ENCODE measurements at places on chromosomes 6 and 20.

GRCh38 chr20:25052255-25053194, 5.4 kb downstream of the ACSS1 start:
- no peak for DNase-seq

DNA sequence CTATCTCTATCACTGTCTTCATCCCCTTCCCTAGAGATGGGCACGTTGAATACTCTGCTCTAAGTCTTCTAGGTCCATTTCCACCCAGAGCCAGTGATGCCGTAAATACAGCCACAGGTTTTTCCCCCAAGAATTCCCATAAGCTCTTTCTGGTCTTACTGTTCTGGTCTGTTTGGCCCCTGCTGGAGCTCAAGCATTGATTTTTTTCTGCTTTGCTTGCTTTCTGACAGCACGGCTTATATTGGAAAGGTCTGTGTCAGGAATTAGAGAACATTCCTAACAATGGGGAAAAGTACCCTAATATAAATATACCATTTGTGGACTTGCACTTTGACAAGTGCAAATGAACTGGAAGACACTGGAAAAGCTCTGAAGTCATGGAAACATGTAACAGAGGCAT, 302.6 kb downstream of the TSHZ2 start:
- DNase-seq: no peak

DNA sequence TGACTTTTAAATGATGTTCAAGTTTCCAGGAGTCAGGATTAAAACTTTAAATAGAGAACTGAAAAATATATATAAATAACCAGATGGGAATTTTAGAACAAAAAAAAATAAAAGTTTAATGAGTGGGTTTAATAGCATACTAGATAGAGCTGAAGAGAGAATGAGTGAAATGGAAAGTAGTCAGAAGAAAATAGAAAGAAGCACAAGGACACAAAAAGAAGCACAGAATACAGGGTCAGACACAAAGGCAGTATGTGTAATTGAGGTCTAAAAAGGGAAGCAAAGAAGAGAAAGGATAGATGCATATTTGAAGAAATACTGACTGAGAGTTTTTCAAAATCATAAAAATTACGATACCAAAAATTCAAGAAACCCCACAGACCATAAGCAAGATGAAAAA, 159.8 kb upstream of the FERMT1 start:
- DNase-seq: no peak

DNA sequence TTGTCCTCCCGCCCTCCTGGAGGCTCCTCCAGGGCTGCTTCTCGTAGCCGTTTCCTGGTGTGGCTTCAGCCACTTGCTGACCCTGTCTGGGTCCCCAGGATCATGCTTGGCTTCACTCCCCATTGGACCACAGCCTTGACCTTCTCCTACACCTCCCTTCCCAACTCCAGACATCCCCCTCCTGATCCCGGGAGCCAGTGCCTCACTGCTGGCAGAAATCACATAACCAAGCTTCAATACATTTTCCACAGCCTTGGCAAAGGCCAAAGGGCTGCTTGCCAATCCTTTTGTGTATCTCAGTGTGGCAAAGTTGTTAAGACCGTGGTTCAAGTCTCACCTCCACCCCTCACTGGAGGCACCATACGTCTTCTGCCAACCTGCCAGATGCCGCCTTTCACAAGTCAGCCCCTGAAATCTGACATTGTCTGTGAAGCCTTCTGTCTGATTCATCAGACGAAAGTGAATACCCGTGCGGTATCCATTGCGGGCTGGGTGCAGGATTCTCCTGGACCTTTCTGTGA, 60.1 kb downstream of the PHACTR3 start:
- no peak for DNase-seq

GRCh38 chr20:35648836-35649235, 15.9 kb downstream of the CPNE1 start:
- DNase-seq: no peak

DNA sequence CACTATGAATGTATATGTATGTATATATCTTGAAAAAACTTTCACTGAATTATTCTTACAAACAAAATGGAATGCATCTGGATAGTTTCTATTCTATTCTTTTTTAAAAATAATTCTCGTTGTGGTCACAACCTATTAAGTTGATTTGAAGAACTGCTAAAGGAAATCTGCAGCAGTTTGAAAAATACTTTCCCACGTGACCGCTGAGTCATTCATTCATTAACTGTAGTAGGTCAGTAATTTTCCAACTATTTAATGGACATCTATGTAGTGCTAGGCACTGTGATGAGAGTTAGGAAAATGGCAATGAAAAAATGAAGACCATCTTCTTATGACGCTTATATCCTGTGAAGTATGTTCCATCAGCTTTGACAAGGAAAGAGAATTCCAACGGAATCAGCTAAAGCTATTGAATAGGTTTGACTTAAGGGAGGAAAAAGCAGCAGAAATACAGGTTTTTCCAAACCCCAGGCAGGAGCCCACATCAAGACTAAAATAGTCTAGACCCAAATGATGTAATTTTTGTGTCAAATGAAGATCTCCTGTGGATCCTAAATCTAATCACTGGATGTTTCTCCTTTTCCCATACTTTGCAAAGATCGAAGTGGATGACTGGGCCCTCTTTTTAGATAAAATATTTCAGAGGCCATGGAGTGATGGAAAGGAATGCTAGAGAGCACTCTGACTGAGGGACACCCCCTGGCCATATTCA, 4.1 kb upstream of the EFHC1 start:
- DNase-seq: no peak

GRCh38 chr20:35992713-35993335, 24.4 kb downstream of the CNBD2 start:
- DNase-seq: peak; percentile 72

GRCh38 chr6:3624250-3625136, 127.0 kb downstream of the PXDC1 start:
- DNase-seq: no peak

DNA sequence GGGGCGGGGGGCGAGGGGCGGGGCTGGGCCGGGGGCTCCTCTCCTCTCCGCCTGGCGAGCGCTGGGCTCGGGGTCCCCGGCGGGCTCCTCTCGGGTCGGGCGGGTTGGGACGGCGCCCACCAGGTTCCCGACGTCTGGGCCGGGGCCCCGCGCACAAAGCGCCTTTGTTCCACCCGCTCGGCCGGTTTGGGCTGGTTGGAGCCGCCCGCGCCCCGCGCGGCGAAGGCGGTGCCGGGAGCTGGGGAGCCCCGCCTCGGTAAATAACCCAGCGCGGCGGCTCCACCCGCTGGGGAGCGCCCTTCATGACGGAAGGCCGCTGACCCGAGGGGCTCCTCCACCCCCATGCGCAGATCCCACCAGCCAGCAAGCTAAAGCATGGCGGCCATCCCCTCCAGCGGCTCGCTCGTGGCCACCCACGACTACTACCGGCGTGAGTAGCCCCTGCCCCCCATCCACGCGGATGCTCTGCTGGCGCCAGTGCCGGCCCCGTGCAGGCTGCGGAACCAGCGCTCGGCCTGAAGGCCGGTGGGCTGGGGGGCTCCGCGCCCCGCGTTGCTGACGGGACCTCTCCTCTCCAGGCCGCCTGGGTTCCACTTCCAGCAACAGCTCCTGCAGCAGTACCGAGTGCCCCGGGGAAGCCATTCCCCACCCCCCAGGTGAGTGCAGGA, 503 bp downstream of the PPDPF start:
- peak; percentile 72 for DNase-seq

GRCh38 chr6:13139119-13139518, 189.2 kb downstream of the TBC1D7 start:
- DNase-seq: no peak

DNA sequence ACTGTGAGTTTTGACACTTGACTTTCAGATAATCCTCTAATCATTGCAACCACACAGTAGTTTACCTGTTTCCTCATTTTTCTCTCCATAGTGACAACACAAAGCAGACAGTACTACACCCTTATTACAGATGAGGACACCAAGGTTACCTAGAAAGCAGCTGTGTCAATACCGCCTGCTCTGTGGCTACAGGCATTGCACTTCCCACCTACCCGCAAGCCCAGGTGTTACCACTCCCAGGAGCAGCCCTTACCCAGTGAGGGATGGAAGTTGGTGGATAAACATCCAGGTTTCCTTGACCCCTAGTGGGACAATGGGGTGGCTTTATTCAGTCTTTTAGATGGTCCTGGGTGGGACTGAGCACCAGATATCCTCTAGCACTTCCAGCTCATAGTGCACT, 503.6 kb downstream of the PTPRT start:
- no peak for DNase-seq

GRCh38 chr20:43590036-43590391, 723 bp upstream of the IFT52 start:
- peak; percentile 11 for DNase-seq

GRCh38 chr6:166194914-166195859, 27.5 kb upstream of the TBXT start:
- DNase-seq: no peak

DNA sequence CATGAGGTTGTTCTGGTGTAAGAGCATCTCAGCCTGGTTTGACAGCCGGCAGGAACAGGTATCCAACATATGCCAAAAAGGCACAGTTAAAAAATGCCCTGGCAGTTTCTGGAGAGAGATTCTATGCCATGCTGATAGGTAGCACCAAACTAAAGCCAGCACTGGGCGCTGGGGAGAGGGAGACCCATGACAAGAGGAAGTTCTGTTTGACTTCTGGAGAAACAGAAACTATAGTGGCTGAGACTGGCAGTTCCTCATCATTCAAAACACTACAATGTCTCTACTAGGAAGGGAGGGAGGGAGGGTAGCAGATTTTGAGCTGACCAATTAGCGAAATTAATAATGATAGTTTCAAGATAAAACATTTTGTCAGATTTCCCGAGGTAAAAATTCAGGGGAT, 174.1 kb downstream of the ADAT2 start:
- DNase-seq: peak; percentile 35
